ENCODE measurements at places on chromosomes 7 and 10.
A peak's percentile ranks its signal among the peaks of the same experiment; 100 is the strongest.

DNA sequence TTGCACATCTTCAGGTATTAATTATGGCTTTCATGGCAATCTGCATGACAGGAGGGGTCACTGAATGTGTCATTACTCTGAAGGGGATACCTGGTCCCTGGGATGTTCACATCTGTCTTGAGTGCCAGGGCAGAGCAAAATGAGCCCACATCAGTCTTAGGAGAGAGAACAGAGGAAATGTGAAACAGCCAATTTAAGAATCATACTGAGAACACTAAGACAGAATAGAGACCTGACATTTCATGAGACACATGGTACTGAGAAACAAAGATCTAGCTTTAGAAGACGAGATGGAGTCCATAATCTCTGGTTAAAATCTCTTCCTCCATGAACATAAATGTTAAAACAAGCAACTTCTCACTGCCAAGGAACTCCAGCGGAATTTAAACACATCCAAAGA is 34.1 kb upstream of the FZD1 start:
- DNase-seq = no peak

GRCh38 chr10:3059974-3060373 is 7.4 kb upstream of the PFKP start:
- DNase-seq = no peak

- DNase-seq = peak; percentile 39
Measured at GRCh38 chr7:30869794-30870611, 41.6 kb upstream of the AQP1 start.

DNA sequence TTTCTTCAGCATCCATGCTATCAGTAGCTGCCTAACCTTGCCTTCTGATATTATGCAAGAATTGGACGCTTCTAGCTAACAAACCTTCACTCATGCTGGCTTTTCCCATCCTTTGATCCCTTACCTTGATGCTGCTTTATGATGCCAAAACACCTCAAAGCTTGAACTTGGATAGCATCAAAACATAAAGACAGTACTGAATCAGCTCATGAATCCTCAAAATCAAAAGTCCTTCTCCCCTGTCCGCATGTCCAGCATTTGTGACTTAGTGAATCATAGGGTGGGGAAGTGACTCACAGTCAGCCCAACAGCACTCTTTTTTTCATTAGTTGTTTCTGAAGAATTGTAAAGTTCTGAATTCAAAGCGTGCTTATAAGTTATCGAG is 89.5 kb upstream of the PIK3CG start:
- no peak for DNase-seq

- DNase-seq = no peak
Measured at GRCh38 chr10:92003258-92003657, 79.7 kb downstream of the BTAF1 start.

- no peak for DNase-seq
Measured at GRCh38 chr7:89336121-89336520, 540.6 kb upstream of the TEX47 start.

DNA sequence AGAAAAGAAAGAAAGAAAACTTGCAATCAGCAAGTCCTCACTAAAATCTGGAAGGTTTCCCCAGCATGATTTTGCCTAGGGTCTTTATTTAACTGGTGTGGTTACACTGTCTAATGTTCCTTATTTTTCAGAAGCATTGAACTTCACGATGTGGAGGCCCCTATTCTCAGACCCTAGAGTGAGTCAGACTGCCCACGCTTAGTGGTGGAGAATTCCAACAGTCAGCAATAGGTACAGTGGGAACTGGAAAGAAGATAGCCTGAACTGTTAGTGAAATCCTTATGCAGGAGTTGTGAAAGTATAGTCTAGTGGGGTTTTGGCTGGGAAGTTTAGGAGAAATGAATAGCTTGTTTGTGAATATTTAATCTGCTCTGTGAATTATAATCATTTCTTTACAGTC is 115.0 kb downstream of the FZD1 start:
- no peak for DNase-seq

DNA sequence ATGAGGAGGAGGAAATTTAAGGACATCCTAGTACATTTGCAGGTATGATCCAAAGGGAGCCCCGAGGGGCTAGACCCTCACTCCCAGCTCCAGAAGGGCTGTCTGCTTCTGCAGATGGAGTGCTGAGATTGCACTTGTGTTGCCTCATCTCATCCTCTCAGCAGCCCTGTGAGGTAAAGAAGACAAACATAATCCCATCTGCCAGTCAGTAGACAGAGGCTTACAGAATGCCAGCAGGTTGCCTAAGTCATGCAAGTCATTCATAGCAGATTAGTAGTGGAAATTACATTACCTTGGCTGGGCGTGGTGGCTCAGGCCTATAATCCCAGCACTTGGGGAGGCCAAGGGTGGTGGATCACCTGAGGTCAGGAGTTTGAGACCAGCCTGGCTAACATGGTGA is 45.4 kb downstream of the BLVRA start:
- DNase-seq = no peak

GRCh38 chr7:5177060-5177459 is 13.0 kb upstream of the WIPI2 start:
- peak; percentile 85 for DNase-seq

- no peak for DNase-seq
Measured at GRCh38 chr7:77476871-77477270, 60.2 kb upstream of the PTPN12 start.

DNA sequence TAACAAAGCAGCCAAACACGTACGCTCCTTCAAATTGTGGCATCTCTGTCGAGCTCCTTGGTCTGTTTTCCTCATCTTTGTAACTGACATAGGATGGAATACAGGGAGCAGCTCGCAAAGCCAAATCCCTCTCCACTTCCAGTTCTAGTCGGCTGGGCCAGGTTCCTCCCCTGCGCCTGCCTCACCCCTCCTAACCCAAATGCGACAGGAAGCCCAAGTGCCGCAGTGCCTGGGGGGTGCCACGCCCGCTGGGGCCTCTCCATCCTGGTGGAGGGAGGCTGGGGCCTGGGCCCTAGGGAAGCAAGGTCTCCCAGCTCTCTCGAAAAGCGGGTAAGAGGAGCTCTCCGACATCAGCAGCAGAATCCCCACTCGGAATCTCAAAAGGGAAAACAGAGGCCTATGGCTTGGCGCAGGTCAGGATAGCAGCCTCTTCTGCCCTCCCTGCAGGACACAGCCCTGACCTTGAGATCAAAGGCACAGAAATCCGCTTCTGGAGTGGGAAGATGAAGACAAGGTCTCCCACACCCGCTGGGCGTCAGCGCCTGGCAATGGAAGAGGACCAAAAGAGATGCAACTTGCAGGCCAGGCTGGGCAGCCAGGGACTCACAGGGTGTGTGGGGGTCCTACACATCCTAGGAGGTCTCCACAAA is 165.8 kb downstream of the NRF1 start:
- no peak for DNase-seq

- no peak for DNase-seq
Measured at GRCh38 chr10:22278441-22278782, 37.8 kb upstream of the COMMD3 start.

DNA sequence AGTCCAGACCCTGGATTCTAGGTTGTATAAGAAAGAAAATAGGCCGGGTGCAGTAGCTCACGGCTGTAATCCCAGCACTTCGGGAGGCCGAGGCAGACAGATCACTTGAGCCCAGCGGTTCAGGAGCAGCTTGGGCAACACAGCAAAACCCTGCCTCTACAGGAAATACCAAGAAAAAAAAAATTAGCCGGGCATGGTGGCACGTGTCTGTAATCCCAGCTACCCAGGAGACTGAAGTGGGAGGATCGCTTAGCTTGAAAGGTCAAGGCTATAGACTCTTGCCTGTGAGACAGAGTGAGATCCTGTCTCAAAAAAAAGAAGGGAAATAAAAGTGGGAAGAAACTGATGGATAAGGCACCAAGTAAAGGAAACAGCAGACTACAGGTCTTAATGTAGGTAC is 287.9 kb upstream of the KLF14 start:
- no peak for DNase-seq

DNA sequence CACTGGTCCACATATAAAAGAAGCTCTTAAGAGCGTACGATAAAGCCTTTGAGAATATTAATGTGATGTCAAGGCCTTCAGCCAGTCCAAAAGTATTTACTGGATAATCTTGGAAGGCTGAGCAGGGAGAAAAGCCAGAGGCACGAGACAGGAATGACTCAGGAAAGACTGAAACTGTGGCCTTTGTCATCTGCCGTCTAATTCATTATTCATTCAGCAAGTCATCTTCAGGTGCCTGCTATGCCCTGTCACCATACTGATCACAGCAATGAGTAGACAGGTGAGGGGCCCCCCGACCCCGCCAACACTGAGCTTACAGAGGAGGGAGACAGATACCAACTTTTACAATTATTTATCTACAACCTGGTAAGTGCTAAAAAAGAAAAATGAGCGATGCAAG is 78.9 kb downstream of the VOPP1 start:
- no peak for DNase-seq

- DNase-seq = no peak
Measured at GRCh38 chr7:46508583-46508982, 587.5 kb upstream of the IGFBP3 start.

DNA sequence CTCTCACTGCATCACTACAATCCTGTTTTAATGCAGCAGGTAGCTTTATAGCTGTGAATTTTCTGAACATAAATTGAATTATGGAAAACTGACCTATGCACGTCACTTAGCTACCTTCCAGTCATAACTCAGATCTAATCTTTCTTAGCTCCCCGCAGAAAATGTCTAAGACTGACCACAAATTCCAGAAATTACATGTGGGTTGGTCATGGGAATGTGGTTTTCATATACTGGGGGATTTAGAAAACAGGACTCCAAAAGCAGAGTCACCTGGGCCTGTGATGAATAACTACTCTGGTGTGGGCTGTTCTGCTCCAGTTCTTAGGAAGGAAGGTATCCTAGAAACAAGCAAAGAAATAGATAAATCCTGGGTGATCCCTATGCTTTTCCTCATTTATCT is 178.4 kb upstream of the LRRTM3 start:
- DNase-seq = no peak

- no peak for DNase-seq
Measured at GRCh38 chr7:100708395-100708794, 2.5 kb downstream of the POP7 start.

Measured in cerebellum (tissue), 4 donors.